Activated T-helper 9 cell treated with anti-CD3 and anti-CD28 coated beads, Interleukin-2, amount 50 U/mL, for 16 hours (primary cell): ENCODE measurements at places on chromosomes 5 and 9.

DNA sequence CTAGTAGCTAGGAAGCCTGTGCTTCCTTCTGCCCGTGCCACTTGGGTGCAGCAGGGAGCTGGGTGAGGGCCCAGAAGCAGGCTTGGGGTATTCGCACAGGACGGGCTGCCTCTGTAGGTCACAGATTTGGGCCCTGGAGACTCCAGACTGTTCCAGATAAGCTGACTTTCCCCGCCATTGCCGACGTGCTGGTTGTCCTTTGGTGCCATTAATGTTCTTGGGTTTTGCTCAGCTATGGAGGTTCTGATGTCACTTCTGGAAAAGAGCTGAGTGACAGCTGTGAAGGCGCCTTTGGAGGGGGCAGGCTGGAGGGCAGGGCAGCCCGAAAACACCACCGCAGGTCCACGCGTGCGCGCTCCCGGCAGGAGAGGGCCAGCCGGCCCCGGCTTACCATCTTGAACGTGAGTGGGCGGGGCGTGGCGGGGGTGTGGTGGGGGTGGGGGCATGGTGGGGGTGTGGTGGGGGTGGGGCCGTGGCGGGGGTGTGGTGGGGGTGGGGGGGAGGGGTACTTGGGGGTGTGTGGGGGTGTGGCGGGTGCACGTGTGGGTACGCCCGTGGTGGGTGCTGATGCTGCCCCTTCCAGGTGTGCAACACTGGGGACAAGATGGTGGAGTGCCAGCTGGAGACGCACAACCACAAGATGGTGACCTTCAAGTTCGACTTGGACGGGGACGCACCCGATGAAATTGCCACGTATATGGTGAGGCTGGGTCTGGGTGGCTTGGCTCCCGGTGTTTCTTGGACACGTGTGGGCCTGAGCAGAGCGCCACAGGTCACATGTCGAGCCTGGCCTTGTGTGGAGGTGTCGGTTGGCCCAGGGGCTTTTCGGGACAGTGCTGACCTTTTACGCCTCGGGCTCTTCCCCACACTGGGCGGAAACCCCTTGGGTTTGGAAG, 79.6 kb downstream of the WNK2 start:
- DNase-seq = no peak

DNA sequence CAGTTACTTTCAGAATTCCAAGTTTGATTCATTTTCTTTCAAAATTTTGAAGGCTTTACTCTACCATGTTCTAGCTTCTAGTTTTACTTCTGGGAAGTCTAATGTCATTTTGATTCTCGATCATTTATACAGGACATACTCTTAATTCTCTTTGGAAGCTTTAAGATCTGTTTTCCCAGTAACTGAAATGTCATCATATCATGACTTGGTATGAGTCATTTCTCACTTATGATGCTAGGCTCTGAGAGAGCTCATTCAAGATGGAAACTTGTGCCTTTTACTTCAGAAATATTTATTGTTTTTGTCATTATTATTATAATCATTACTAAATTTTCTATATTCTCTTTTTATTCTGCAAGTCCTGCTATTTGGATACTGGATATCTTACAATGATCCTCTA, 222.3 kb downstream of the PARP8 start:
- DNase-seq = no peak

DNA sequence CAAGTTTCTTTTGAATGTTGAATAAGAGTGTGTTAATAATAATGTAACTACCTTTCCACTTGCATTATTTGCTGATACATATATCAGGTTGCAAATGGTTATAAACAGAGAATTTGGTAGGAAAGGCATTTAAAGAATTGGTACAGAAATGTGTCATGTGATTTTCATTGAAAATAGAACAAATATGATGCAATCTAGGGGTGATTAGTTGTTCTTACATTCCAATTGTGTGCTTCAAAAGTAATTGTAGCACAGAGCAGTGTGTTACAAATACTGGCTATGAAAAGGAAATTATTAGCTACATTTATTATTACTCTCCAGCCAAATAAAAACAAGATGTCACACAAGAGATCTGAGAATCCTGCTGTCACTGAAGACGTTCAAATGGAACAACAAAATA, 61.8 kb upstream of the PRDM9 start:
- DNase-seq = no peak

- DNase-seq = no peak
These were observed 5.9 kb downstream of the MACIR start for GRCh38 chr5:103264508-103264907.

- no peak for DNase-seq
These were observed 16.9 kb upstream of the TMEM250 start for GRCh38 chr9:136135326-136136126.

- DNase-seq = no peak
These were observed 124.0 kb upstream of the DAP start for GRCh38 chr5:10885026-10885425.

- no peak for DNase-seq
These were observed 263.9 kb downstream of the COX7C start for GRCh38 chr5:86881493-86882090.
